ENCODE measurements at places on chromosomes 12 and 14. TPM values are rescaled to one million over a fixed set of nuclear protein-coding genes. Genes with fewer than 3 reads are reported as not detected.

MLXIP gene
- 10.6 TPM for total RNA-seq

PRR4 gene
- 3.5 TPM for total RNA-seq

DNA sequence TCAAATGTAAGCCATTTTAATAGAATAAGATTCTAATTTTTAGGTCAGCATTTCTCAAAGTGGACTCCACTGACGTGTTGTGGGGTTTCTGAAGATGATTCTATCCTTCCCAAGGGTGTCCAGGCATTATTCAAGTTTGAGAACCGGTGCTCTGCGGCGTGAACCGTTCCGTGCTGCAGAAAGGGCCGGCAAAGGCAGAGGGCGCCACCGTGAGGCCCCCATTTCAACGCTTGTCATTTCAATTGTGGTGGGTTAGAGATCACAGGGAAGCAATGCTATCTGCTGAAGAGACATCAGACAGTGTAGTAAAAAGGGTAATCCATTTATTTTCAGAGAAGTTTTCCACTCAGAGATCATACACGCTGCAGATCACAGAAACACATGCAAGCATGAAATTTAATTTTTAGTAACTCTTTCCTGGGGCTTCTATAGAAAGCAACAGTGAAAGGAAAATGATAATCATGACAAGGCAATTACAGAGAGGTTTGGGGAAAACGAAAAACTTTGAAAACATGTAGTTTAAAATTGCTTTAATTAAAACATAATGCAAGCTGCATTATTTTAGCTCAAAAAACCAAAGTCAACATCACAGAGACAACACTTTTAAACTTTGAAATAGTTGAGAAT is 201.7 kb downstream of the EXOC5 start:
- peak; percentile 47 for DNase-seq

DNA sequence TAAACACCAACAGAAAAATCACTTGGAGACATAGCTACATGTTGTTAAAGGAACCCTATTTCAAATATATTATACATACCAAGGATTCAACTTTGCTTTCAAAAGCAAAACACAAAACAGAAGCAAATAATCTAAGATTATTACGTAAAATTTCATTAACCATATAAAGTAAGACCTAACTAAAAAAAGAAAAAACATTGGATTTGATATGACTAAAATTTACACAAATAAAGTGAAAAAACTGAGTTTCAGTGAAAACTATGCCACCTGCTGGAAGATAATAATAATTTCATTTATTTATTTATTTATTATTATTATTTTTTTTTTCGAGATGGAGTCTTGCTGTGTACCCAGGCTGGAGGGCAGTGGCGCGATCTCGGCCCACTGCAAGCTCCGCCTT is 45.2 kb downstream of the WDHD1 start:
- no peak for DNase-seq

KCNJ8 gene
- 10.9 TPM for total RNA-seq

GRCh38 chr12:1634590-1635191 is 5.7 kb downstream of the WNT5B start:
- DNase-seq, result peak; percentile 73

DNA sequence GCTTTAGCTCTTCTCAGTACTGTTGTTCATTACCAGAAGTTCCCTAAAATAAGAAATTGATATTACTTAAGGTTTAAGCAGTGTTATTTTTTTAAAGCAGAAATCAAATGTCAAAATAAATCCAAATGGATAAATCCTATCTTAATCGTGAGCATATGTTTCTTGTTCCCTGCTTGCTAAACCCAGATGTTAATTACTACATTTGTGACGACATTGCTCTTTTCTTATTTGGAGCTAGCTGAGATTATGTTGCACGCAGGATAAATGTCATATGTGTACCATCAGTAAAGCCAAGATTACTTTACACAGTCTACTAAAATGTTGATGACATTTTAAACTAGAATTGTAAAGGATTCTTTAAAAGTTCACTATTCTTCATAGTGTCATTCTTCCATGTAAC is 157.5 kb downstream of the PLCZ1 start:
- no peak for DNase-seq

GRCh38 chr14:105064721-105065143 is 498 bp downstream of the GPR132 start:
- no peak for DNase-seq

GRCh38 chr14:32286602-32287001 is 42.5 kb upstream of the AKAP6 start:
- no peak for DNase-seq

DNA sequence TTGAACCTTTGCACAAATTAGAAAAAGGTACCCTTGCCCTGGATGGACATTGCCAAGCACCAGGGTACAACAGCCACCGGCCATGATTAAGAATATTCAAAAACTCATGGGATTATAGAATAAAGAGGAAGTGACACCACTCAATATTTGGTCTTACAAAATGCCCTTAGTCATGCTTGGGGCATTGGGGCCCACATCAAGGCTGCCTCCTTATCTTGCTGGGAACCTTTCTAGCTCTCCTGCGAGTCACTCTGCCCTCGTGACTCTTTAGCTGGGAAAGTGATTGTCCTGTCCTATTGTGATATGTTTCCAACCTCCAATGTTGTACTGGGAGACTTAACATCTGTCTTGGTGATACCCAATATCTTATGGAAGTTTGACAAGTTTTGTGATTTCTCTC is 57.8 kb downstream of the GTF2A1 start:
- no peak for DNase-seq

DNA sequence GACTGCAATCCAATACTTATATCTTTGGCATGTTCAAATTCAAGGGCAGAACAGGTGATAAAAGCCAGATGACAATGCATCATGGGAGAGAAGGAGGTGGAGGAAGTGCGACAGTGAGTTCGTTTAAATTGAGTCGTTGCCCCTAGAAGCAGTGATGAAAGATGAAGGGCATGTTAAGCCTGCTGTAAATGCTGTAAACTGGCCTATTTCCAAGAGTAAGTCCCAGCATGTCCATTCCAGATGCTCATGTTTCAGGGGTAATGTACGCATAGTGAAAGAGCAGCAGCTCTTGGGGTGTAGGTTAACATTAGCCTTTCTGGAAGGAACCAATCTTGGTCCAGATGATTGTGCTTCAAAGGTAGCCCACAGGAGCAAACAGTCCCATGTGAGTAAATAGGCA is 97.1 kb downstream of the C2CD5 start:
- no peak for DNase-seq

DNA sequence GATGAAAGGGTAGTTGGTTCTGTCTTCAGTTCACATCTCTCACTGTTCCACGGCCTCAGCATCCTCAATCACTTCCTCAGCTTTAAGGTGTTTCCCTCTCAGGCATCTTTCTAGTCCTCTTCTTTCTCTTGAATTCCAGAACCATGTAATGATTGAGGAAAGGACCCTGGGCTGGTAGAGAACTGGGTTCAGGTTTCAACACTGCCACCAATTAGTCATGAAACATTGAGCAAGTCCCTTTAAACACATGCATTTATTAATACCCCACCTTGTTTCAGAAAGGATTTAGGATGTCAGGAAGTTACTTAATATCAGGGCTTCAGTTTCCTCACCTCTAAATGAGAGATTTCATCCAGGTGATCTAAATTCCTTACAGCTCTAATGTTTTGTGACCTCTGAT is 7.2 kb downstream of the DMAC2L start:
- no peak for DNase-seq

POTEG gene
- total RNA-seq, result not detected

SMOC1 gene
- total RNA-seq, result 43.7 TPM

- no peak for DNase-seq
These were observed 7.5 kb upstream of the BAZ2A start for GRCh38 chr12:56637621-56638020.

ANO2 gene
- 0.05 TPM for total RNA-seq

- DNase-seq, result no peak
These were observed 2.8 kb downstream of the TMX1 start for GRCh38 chr14:51242545-51243490.

- DNase-seq, result no peak
These were observed 228.5 kb downstream of the FOXN3 start for GRCh38 chr14:89188492-89188891.

DNA sequence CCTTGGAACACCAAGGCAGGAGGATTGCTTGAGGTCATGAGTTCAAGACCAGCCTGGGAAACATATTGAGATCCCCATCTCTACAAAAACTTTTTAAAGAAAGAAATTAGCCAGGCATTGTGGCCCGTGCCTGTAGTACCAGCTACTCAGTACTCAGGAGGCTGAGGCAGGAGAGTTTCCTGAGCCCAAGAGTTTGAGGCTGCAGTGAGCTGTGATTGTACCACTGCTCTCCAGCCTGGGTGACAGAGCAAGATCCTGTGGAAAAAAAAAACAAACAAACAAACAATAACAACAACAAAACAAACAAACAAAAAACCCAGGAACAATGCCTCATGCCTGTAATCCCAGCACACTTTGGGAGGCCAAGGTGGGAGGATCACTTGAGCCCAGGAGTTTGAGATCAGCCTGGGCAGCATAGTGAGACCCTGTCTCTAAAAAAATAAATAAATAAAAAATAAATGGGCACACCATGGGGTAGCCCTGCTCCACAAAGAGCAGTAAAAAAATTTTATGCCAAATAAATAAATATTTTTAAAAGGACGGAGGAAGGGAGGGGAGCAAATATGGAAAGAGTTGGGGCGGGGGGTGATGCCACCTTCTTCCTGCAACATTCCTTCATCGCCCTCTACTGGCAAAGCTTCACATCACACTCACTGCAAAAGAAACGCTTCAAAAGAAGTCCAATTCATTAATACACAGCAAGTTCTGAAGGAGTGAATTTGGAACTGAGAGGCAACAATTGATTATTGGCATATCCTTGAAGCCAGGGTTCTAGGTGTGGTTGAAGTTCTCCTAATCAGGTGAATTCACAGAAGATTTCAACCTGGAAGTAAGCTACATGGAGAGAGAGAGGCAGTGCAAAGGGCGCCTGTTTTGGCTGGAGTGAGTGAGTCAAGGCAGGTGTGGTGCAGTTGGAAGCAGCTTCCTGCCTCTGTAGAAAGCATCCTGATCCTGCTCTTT is 8.8 kb upstream of the GNPTAB start:
- peak; percentile 75 for DNase-seq

DNA sequence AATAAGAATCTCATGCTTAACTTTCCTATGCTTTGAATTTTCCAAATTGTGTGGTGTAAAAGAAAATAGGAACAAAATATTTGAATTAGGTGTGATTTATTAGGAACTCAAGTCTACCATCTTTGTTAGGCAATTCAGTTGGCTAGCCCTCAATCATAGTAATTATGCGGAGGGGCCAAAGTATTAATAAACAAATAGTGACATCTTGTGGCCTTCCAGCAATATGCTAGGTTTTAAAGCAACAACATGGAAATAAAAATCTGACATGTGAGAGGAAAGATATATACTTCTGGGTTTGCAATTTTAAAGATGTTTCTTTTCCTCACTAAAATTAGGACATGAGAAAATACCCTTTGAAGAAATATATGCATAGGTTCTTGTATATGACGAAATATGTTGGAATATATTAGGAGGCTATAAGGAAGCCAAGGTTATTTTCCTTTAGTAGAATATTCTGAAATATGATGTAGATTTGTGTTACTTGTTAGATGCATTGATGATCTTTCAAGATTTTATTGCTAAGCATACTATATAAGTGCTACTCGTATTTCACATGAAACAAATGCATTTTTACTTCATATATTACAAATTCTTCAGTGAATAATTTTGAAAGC is 200.4 kb downstream of the PTPRO start:
- DNase-seq, result no peak

- DNase-seq, result no peak
These were observed 10.0 kb upstream of the RIPK3 start for GRCh38 chr14:24349742-24350141.

DNA sequence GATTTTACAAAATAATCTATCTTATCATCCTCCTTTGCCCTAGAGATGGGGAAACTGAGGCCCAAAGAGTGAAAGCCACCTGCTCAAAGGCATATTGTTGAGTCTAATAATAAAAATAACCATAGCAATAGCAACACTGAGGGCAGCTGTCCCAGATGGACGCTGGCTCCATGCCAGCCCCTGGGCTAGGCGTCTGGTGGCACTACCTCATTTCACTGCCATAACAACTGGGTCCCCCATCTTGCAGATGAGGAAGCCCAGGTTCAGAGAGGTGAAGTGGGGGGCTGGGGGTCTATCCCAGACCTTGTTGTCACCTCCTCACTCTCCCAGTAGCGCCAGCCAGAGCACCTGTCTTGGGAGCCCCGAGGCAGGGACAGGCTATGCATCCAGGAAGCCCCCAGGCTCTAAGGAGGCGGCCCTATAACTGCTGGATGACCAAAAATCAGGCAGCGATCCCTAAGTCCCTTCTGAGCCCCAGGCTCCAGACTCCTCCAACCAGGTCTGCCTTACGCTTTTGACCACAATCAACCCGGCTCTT is 12.8 kb downstream of the BDKRB2 start:
- DNase-seq, result no peak

- no peak for DNase-seq
These were observed 337.9 kb downstream of the AACS start for GRCh38 chr12:125402874-125403789.

- no peak for DNase-seq
These were observed 79.5 kb downstream of the DDX51 start for GRCh38 chr12:132064631-132065030.

BCL2L14 gene
- total RNA-seq, result 2.5 TPM

LPCAT3 gene
- total RNA-seq, result 96.5 TPM

GRCh38 chr12:130719263-130719859 is 3.3 kb upstream of the RIMBP2 start:
- DNase-seq, result no peak

KERA gene
- total RNA-seq, result not detected

DNA sequence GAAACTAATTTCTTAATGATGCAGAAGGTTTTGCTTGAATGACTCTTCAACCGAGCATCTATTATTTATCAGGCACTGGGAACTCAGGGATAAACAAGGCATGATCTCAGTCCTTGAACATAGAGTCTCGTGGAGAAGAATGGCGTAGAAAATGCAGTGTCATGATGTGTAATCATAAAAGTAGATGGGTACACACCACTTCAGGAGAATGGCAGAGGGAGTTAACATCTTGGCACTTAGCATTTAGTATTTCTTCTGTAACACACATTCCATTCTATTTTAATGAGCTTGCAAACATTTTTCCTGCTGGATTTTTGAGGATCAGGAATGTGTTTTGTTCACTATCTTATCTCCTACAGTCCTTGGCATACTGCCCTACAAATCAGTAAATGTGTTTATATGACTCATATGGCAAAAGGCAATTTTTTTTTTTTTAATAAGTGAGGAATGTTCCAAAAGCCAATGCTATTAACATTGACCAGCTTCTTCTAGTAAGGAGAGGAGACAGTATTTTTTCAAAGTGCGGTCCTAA is 3.8 kb downstream of the TXNRD1 start:
- DNase-seq, result no peak

SLIRP gene
- 91.1 TPM for total RNA-seq

MSRB3 gene
- total RNA-seq, result 5.2 TPM

PIWIL1 gene
- total RNA-seq, result not detected

DNA sequence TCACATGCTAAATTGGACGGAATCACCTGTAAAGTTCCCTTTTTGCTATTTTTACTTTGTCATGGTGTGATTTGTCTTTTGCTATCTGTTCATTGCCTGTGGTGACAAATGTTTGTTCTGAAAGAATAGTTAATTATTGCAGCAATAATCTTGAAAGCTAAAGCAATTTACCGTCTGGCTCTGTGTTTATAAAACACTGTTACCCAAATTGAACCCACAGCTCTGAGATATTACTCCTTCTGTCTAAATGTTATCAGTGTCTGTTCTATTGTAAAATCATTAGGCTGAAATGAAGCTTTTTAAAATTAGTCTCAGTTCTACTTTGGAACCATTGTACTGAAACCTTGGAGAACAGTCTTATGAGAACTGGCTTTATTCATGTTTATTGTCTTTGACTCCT is 42.5 kb downstream of the TMX1 start:
- DNase-seq, result no peak

Measured in liver (tissue), 10 donors.